Fibroblast of mammary gland (primary cell): ENCODE measurements at places on chromosomes 1 and 21.

GRCh38 chr1:87785386-87785785, 456.7 kb downstream of the LMO4 start:
- DNase-seq, result no peak

- DNase-seq, result peak; percentile 70
These were observed 23.6 kb downstream of the ZNF670 start for GRCh38 chr1:247054992-247055415.

DNA sequence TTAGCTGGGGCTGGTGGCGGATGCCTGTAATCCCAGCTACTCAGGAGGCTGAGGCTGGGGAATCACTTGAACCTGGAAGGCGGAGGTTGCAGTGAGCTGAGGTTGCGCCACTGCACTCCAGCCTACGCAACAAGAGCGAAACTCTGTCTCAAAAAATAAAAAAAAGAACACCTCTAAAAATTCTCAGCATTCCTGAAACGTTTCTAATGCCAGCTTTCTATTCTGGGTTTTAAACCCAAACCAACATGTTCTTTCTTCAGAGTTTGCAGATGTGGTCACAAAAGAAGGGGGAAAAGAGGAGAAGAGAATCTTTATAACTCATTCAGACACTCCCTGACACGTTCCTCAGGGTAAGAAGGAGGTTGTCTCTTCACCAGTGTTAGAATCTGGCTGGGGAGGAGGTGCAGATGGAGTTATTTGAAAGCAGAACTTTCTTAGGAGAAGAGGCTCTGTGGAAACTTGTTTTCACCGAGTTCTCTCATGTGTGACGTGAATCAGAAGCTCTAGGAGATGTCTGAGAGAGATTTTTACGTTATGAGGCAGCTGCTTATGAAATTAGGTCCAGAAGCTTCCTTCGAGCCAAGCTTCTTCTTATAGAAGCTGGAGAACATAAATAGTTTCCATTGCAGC, 17.8 kb upstream of the CNR2 start:
- peak; percentile 75 for DNase-seq

DNA sequence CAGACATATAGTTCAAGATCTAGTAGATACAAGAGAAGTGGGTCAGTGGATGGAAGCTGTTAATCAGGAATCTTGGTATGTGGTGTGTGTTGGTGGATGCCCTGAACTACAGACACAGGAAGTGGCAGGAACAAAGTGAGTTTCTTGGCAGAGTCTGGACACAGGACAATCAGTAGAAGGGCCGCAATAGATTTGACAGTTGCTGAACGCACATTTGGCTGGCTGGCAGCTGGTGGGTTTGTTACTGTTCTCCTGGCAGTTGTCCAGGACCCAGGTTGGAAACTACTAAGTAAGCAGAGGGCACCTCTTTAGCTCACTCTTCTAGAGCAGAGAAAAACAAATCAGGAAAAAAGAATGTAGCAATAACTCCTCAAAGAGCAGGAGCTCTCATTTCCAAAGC, 13.2 kb downstream of the KRTAP26-1 start:
- no peak for DNase-seq

DNA sequence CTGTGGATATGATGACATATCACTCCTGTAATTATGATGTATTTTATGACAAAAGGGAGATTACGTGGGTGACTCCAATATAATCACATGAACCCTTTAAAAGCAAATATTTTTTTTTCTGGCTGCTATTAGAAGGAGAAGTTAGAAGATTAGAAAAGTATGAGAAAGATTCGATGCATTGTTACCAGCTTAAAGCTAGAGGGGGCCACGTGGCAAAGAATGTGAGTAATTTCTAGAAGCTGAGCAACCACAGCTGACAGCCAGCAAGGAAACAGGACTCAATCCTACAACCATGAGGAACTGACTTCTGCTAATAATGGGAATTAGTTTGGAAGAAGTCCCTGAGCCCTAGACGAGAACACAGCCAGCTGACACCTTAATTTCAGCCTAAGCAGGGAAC, 56.3 kb upstream of the C1orf87 start:
- DNase-seq, result peak; percentile 31

DNA sequence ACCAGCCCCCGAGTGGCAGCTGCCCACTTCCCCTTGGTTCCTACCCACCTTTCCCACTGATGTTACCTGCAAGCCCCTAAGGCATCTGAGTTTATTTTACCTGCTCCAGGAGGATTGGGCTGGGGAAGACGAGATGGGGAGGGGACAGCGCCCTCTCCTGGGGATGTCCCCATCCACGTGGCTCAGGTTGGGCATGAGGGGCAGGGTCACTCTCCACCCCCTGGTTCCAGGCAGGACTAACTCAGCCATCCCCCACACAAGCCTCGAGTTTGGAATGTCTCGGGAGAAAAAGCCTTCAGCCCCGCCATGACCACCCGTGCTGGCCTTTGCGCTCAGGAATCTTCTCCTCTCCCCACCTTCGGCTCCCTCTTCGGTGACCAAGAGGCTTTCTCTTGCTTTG, 90.0 kb downstream of the ARHGEF10L start:
- DNase-seq, result no peak

DNA sequence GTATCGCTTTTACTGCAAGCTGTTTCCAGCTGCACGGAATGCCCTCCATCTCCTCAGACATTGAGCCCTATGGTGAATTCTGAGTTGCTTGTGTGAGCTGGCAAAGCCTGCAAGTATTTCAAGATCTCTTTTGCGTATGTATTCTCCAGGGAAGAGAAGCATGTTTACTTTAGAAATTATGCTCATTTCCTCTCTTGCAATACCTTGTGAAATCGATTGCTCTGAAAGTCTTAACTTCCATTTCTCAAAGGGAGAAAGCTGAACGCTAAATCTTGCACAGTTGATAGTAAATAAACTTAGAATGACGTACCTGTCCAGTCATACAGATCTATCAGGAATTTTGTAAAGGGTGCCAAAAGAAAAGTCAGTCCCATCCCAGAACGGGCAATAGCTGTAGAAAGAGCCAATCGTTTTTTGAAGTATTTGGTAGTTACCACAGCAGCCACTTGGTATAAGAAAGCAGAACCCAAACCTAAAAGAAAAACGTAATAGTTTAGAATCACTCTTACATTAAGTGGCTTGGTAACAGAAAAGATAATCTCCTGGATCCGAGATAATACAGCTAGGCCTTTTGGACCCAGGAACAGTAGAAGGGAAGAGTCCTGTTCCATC, 10.0 kb downstream of the SLC16A4 start:
- peak; percentile 88 for DNase-seq

GRCh38 chr1:245060684-245061374, 94.0 kb upstream of the KIF26B start:
- peak; percentile 9 for DNase-seq

DNA sequence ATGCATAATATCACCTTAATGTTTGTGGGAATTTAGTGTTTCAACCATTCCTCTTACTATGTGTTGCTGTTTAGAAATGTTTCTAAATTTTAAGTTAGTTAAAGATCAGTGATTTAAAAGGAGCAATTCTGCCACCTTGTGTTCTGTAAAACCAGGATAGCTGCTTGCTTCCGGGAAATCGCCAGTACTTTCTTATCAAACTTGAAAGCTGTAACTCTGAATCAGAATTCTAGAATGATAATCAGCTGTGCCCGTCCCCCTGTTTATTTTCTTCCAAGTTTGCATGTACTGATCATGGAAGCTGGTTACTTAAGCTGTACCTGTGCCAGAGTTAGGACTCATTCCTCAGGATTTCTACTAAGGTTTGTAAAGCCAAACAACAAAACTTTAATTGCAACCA, 656.4 kb downstream of the LTN1 start:
- DNase-seq, result peak; percentile 94

DNA sequence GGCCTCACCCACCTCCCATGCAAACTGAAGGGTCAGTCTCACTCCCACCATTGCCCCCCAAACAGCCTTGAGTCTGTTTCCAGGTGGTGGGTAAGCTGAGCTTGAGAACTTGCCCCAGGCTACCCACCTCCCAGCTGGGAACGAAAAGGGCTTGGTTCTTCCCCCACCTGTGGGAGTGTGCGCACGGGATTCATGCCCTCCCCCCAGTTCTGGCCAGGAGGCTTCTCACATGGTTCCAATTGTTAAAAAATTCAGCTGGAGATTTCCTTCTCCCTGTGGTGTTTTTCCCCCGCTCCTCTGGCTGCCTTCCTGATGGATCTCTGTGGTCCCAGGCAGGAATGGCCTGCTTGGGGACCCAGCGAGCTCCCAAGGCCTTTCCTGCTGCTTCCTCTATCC, 81.8 kb upstream of the C21orf91 start:
- DNase-seq, result no peak

DNA sequence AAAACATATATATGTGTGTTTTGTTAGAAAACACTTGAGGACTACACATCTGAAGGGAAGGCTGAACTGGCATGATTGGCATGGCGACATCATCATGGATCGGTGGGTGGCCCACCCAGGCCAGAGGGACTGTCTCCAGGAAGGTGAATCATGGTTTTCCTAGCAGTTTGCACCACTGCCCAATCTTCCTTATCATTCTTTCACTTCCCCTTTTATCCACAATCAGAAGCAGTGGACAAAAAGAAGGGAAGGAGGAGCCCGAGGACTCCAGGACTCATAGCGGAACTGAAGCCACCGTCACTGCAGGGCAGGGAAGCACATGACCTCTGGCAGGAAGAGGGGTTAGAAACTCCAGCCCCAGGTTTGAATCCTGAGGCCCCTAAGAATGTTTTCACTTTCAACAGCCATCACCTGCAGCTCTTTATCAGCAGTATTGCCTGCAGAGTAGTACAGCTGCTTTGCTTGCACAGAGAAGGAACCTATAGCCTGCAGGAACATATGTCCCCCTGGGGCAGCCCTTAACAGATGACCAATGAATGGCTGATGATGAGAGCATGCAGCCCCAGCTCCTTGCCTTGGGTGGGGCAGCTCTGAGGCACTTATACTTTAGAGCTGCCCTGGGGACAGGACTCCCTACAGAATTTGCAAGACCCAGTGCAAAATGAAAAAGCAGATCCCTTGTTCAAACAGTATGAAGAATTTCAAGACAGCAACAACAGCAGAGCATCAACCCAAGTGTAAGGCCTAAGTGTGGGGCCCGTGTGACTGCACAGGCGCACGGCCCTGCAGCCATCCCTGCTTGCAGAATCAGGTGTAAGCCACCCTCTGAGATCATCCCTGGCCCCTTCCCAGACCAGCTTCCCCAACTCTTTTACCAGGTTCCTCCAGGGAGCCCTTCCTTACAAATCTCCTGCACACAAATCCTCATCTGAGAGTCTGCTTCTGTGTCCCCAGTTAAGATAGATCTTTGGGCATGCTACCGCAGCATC, 241.8 kb upstream of the IRF2BP2 start:
- peak; percentile 38 for DNase-seq

GRCh38 chr21:45264912-45265515, 22.7 kb downstream of the POFUT2 start:
- DNase-seq, result no peak

DNA sequence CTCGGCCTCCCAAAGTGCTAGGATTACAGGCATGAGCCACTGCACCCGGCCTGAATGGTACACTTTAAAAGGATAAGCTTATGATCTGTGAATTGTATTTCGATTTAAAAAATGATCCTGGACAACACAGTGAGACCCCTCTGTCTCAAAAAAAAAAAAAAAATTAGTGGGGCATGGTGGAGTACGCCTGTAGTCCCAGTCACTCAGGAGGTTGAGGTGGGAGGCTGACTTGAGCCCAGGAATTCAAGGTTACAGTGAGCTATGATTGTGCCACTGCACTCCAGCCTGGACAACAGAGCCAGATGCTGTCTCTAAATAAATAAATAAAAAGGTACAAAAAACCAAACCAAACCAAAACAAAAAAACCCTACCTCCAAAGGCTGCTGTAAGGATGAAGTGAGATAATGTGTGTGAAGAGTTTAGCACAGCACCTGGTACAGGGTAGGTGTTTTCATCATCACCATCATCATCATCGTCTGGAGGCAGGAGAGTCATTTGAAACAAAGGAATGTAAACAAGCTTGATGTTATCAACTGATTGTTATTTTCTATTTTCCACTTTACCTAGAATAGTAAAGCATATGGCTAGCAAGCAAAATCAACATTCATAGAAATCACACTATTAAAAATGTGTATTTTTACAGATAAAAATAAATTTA, 22.5 kb upstream of the HTR1D start:
- no peak for DNase-seq

DNA sequence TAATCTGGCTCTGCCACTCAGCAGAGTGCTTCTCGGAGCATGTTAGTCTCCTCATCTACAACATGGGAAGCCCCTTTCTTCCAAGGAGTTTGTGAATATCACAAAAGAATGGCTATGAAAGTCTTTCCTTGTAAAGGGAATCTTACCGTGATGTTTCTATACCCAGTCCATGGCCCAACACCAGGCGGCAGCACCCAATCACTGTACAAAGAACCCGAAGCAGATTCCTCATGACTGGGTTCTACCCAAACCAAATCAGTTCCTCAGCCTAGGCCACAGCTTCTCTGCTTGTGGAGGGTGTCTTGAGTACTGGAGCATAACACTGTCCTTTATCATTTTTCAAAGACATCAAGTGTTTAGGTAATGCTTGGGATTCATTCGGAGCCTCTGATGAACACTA, 16.6 kb upstream of the SLFNL1 start:
- DNase-seq, result peak; percentile 15

- no peak for DNase-seq
These were observed 109.4 kb downstream of the GIPC2 start for GRCh38 chr1:78155121-78155520.

DNA sequence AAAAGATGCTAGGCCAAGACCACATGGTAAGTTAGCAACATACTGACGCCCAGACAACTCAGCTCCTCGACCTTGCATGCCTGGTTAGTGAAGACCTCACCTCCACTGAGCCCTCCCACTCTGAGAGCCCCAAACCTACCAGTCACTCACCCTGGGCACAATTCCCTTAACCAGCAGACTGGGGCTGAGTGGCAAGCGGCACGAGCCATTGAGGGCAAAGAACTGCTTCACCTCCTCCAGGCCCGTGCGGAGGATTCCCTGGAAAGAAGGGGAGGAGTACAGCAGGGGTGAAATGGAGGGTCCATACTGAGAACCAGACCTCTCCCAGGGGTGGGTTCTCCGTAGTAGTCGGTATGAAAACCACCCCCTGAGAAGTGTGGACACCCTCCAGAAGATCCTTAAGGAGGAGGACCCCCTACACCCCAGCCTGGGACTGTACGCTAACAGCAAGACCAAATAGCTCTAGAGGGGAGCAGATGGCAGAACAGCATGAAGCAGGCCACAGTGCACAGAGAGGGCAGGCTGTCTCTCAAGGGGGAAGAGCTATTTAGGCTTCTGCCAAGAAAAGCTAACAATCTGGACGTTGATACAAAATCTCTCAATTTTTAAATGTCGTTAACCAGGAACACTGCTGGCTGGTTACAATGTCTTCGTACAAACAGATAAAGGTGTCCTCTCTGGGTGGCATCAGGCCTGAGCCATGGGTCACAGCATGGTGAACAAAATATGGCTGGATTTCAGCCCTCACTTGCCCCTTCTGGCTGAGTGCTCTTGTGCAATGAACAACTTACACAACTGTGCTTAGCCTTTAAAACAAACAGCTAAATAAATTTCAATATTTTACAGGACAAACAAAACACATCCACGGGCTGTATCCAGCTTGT, 31.0 kb upstream of the PPP1R15B start:
- peak; percentile 20 for DNase-seq

GRCh38 chr21:44512496-44513388, 27.3 kb downstream of the KRTAP10-1 start:
- no peak for DNase-seq

DNA sequence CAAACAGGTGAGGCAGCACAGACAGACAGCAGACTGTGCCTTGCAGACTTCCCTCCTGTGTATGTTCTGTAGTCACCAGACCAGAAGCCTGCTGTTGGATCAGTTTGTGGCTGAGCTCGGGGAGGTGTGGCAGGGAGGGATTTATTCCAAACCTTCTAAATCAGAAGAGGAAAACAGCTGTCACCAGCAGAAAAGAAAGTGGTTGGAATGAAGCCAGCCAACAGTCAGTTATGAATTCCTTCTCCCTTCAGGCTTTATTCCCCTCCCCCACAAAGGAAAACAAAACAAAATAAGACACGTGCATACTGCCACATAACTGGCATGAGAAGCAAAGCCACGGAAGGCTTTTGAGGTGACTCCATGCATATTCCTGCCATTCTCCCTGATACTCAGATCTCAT, 19.0 kb upstream of the PIGV start:
- DNase-seq, result peak; percentile 73
